Activated naive CD4-positive, alpha-beta T cell treated with anti-CD3 and anti-CD28 coated beads, Interleukin-2, amount 50 U/mL, for 16 hours (primary cell): ENCODE measurements at places on chromosomes 12 and 14.

DNA sequence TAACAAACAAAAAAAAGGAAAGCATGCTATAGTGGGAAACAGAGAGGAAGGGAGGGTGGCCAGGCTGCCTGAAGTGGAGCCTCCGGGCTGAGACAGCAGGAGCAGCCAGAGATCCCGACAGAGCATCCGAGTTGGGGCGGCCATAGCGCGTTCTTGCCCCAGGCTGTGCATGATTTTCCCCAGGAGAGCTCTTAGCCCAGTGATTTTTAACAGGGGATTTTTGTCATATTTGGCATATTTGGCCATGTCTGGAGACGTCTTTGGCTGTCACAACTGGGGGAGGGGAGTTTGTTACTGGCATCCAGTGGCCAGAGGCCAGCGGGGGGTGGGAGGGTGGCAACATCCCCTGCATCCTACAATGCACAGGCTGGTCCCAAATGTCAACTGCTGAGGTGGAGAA lies 23.6 kb downstream of the BDKRB1 start:
- no peak for DNase-seq

- DNase-seq: no peak
These were observed 880.1 kb upstream of the FBXO33 start for GRCh38 chr14:40312296-40312695.

DNA sequence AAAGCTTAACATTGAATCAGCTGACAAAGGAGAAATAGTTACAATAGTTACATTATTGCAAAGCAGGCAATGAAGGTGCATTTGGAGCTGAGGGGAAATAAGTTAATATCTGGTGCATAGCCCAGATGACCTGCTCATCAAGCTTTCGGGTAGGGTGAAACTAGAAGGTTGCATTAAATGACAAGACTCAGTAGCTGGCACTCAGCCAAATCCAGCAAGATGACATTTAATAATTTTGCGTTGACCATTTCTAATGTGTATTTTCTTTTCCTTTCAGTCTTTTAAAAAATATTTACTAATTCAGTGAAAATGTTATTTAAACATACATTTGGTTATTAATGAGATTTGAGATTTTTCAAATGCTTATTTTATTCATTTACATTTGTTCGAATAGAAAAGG lies 188.6 kb downstream of the SLC5A8 start:
- no peak for DNase-seq

- DNase-seq: no peak
These were observed 38.0 kb downstream of the BTG1 start for GRCh38 chr12:92107621-92108131.

GRCh38 chr12:48807981-48808380 lies 10.3 kb upstream of the CACNB3 start:
- no peak for DNase-seq
